Large intestine (tissue), 12 donors: ENCODE measurements at places on chromosomes 5 and 9. TPM values are rescaled to one million over a fixed set of nuclear protein-coding genes. Genes with fewer than 3 reads are reported as not detected.

- DNase-seq: no peak
Measured at GRCh38 chr5:135213027-135213386, 179.0 kb upstream of the PITX1 start.

DNA sequence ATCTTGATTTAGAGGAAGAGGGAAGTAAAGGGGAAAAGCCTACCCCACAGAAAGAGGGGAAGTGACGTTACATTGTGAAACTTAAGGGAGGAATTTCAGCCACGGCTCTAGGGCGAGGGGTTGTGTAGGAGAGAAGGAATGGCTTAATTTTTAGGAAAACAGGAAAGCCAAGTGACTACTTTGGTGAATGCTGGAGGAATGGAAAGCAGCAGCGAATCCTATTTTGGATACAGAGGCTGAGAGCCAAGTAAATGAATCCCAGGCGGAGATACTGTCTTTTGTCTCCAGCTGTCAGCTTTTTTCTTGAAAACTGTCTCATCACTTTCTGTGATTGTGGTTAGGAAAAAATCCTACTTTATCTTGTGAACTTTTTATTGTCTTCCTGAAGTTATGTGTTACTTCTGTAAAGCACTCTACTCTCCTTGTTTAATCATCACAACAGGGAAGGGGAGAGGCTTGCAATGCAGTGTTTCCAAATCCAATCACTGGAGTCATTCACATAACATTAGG lies 188.4 kb downstream of the TSSK1B start:
- no peak for DNase-seq

- no peak for DNase-seq
Measured at GRCh38 chr5:61429906-61430305, 97.8 kb downstream of the ZSWIM6 start.

DNA sequence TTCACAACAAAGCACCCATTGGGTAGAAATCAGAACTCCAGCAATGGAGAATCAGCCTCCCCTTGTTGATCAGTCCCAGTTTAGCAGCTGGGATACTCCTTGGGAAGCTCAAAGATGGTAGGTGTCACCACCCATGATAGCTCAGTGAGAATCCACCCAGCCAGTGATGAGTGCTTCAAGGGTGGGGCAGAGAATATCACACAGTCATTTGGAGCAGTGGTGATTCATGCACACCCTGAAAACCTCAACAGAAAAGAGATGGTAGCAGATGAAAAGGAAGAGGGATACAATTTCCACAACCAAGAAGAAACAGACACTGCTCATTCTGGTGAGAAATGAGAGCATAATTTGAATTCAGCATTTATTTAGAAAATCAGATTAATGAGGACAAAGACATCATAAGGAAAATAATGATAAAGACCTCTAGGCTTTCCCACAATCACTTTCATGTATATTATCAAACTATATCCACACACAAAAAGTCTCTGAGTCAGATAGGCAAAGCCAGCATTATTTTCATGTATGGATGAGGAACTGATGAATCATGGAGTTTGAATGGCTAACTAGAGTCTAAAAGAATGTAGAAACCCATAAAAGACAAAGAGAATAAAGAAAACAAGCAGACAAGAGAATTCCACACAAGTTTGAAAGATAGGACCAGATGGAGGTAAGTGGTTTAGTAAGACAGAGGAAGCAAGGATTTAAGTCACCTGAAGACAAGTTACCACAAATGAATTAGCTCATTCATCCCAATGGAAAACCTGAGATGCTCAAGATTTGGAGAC lies 82.9 kb downstream of the FEM1C start:
- DNase-seq: no peak

- DNase-seq: no peak
Measured at GRCh38 chr9:125683486-125683885, 23.5 kb downstream of the MAPKAP1 start.

DNA sequence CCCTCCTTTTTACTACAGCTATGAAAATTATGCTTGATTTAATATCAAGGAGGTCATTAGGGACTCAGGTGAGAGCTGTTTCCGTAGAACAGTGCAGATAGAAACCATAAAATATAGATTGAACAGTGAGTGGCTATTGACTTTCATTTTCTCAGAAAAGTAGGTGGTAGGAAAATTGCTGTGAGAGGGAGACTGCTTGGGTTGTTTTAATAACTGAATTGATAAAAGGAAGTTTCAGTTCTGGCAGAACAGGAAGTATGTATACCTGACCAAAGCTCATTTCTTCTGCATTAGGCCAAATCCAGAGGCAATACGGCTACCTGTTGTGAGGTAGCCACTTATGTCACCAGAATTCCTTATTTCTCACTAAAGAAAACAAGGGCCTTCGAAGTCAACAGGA lies 761.7 kb upstream of the ARRDC3 start:
- no peak for DNase-seq

DNA sequence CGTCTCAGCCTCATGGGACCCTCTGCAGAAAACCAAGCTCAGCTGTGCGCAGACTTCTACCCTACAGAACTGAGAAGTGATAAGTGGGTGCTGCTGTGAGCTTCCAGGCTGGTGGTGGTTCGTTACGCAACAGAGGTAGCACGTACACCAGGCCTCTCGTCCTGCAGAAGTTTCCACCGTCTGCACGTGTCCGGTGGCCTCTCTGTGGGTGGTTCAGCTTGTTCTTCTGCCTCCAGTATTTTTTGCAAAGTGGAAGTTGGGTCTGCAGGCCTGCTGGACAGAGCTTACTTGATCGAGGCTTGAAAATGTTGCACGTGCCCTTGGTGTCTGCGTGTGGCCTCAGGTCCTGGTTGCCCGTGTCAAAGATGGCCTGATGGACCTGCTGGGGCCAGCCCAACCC lies 27.5 kb downstream of the KCNT1 start:
- DNase-seq: no peak

DNA sequence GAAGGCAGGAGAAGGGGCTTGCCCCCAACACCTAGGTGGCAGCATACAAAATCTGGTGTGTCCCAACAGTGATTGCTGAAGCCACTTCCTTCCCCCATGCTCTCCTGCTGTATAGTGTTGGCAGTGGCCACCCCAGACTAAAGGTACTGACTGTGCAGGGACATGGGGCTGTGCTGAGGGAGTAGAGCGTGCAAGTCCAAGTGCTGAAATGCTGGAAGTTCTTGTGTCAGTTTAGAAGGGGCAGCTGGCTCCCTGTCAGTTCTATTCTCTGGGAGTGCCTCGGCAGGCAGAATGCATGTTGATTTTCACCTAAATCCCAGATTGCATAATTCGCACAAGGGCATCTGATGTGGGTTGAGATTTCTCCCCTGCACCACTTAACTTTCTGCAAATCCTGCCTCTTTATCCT lies 68.6 kb downstream of the GDNF start:
- no peak for DNase-seq

DNA sequence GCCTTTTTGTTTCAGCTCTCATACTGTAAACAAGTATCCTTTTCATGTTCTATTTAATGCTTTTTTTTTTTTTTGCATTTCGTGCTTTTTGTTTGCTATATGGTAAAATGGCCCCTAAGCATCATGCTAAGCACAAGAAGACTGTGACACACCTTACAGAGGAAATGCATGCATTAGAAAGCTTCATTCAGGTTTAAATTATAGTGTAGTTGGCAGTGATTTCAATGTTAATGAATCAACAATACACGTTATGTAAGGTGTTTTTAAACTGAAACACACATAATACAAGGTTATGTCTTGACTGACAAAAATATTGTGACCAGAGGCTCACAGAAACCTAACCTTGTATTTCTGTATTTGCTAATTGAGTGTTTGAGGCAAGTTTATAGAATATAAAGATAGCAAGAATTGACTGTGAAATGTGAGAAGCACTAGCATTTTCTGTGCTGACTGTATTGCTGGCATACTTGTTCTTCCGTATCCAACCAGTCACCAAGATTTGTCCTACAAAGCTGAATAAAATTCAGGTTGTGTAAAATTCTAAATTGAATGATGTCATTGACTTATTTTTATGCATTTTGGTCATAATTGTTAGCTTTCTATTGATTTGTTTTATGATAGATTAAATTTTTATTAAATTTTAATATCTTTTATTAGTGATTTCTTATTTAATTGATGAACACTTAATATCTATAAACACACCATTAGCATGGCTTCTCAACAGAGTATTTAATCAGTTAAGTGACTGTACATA lies 4.1 kb downstream of the CFAP95 start:
- DNase-seq: no peak

GRCh38 chr5:118863345-118863744 lies 125.0 kb downstream of the DTWD2 start:
- DNase-seq: no peak

- DNase-seq: no peak
Measured at GRCh38 chr5:84685121-84685894, 300.6 kb upstream of the EDIL3 start.

DNA sequence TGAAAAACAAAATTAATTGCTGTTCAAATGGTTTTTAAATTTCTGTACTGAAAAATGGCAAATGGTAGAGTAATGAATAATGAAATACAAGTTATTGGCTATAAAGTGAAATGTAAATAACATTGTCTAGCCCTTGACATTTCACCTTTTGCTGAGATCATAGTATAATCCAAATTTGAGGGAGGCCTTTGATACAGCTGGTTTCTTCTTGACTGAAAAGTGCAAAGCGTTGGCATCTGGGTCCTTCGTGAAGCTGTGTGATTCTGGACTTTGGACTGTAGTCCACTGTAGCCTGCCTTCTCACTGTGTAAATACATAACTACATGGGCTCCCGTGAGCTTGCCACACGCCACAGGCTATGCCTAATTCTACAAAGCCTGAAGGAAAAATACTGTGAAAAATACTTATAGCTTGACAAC lies 52.3 kb downstream of the ARHGEF28 start:
- DNase-seq: peak; percentile 80

- DNase-seq: peak; percentile 65
Measured at GRCh38 chr5:125484742-125485641, 738.6 kb upstream of the ZNF608 start.

DNA sequence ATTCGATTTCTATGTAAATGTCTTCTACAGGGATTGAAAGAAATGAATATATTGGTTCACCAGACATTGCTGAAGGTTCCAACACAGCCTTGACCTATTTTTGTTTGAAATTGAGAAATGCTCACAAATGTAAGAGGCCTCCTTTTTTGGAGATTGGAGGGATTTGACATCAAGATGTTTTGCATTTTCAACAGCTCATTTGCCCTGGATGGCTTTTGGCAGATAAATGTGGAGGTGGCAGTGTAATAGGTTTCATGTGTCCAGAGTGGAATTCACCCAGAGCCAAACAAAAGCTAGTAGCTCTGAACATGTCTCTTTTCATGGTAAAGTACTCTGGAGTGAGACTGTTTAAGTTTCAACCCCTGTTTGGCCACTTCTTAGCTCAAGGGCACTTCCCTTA lies 77.3 kb downstream of the PALM2AKAP2 start:
- no peak for DNase-seq

DNA sequence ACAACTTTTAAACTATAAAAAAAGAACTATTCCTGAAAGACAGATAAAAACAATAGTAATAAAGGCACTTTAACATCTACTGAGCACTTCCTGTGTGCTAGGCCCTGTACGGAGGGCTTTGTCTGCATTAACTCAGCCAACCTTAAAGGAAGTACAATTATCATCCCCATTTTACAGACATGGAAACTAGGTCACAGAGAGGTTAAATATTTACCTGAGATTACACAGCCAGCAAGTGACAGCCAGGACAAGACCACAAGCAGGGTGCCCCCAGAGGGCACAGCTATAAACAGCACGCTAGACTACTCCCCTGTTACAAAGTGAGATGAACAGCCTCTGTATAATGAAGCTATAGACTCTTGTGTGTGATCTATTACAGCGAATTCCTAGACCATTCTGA lies 25.5 kb downstream of the DDX31 start:
- no peak for DNase-seq

The OR1N2 gene
- not detected for polyA plus RNA-seq

The CA9 gene
- 4.2 TPM for polyA plus RNA-seq

The DDX4 gene
- polyA plus RNA-seq: 0.10 TPM
